ENCODE measurements at places on chromosomes 16 and 17.

- ATAC-seq = peak; percentile 90
These were observed 7.8 kb downstream of the SUPT4H1 start for GRCh38 chr17:58344047-58344790.

GRCh38 chr16:56589141-56590039 lies at the start of gene MT3:
Gene MT3 (plus strand): TSS chr16:56589528. CDS start chr16:56589591, 63 bp downstream.
- peak; percentile 43 for ATAC-seq

DNA sequence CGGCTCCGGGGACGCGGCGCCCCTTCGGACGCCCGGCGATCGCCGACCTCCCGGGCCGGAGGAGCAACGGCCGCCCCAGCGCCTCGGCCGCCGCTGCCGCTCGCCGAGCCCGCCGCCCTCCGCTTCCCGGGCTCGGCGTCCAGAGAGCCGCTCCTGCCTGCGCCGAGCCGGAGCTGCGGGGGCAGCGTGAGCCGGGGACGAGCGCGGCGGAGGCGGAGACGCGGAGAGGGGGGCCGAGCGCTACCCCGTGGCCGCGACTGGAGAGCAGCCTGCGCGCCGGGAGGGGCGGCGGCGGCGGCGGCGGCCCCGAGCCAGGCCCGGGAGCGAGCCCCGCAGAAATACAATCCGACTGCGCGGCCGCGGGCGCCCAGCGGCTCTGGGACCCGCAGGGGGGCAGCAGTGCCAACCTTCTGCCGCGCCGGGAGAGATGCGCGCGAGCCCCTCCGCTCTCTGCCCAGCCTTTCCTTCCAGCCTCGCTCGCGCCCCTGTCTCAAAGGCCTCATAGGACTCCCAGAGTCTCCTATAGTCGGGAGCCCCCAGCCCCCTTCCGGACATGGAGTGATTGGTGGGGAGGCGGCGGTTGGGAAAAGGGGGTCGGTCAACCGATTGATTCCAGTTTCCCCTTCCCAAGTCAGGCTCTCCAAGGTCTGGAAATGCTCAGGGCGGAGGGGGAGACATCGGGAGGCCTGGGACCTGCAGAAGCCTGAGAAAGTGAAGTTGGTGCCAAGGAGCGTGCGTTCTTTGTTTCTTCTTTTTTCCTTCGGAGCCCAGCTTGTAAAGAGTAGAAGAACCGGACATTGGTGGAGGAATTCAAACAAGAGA lies 1.0 kb upstream of the SDK2 start:
- peak; percentile 34 for ATAC-seq

DNA sequence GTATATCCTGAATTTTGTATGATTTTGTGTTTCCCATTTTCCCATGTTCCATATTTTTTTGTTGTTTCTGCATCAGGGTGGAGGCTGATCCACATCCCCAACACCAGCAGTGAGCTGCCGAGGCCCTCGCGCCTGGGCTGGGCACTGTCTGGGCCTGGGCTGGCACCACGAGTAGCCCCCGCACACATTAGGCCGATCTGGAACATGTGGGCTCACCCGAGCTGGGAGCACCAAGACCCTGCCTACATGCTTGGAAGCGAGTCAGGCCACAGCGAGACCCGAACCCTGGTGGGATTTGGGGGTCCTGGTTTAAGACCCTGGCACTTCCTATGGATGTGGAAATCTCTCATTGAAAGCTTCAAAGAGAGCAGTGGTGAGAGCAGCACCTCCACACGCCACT lies 8.5 kb downstream of the KCTD5 start:
- ATAC-seq = no peak

DNA sequence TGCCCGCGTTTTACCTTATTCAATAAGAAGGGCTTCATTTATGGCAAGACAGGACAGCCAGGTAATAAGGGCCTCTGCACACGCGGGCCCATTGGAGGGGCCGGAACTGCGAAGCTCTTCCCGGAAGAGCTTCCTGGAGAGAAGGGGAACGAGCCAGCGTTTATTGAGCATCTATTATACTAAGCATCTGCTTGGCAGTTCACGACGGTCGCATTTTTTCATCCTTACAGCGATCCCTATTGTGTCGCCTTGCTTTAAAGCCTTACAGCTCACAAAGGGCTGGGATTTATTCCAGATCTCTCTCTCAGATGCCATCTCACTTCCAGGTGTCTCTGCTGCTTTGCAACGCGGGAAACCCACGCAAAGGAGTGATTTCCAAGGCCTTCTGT lies 546 bp downstream of the ZPBP2 start:
- ATAC-seq = no peak

DNA sequence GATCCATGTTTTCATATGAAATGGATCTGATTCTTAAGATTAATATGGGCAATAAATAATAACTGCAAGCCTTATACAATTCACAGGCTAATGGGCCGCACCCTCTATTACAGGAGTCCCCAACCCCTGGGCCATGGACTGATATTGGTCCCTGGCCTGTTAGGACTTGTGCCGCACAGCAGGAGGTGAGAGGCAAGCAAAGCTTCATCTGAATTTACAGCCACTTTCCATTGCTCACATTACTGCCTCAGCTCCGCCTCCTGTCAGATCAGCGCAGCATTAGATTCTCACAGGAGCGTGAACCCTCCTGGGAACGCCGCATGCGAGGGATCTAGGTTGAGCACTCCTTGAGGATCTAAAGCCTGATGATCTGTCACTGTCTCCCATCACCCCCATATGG lies 26.8 kb downstream of the METTL16 start:
- no peak for ATAC-seq

GRCh38 chr16:64977206-64977920 lies 144.5 kb downstream of the CDH11 start:
- no peak for ATAC-seq
